ENCODE measurements at places on chromosomes 2 and 18. TPM values are rescaled to one million over a fixed set of nuclear protein-coding genes. Genes with fewer than 3 reads are reported as not detected.

The TSPYL6 gene
- 0.30 TPM for total RNA-seq

The CD28 gene
- total RNA-seq: 3.7 TPM

DNA sequence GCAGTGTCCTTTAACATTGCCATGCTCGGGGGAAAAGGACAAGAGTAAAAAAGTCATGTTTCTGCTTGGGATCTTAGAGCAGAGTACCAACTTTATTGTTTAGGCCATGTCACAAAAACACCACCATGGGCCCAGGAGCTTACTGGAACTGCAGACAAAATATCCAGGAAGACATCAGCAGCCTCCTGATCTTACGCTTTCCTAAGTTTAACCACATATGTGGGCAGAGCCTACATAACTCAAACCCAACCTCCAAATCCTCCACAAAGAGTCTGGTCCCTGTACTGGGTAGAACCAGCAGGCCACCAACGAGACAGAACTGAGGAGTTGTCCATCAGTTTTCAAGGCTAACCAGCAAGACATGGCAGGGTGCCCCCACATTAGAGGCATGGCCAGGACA is 10.3 kb downstream of the GALNT14 start:
- no peak overlapping the region for H3K27ac ChIP-seq
- peaks cover 6% of the 10 kb centered on the region for H3K4me1 ChIP-seq
- H3K27me3 ChIP-seq: no peaks in the 10 kb centered on the region
- H3K36me3 ChIP-seq: no peaks in the 10 kb centered on the region
- H3K4me3 ChIP-seq: no peak overlapping the region

The TBR1 gene
- 0.10 TPM for total RNA-seq

DNA sequence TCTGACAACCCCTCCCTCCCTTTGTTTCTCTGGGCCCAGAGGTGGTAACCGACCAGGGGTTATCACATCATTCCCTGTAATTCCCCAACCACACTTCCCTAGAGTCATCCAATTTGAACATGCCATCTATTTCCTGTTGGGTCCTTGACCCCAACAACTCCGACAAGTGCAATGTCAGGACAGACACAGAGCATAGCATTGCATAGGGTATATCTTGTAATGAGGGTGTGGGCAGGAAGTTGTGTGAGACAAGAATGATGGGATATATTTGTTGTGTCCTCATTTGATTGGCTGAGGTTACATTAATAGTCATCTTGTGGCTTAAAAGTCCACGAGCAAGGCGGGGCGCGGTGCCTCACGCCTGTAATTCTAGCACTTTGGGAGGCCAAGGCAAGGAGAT is 33.4 kb upstream of the CNOT11 start:
- no peaks in the 10 kb centered on the region for H3K4me1 ChIP-seq
- no peaks in the 10 kb centered on the region for H3K27me3 ChIP-seq
- no peak for DNase-seq
- H3K27ac ChIP-seq: no peak overlapping the region

GRCh38 chr2:149782572-149782971 is 195.0 kb upstream of the MMADHC start:
- no peak for DNase-seq
- H3K36me3 ChIP-seq: no peaks in the 10 kb centered on the region
- no peaks in the 10 kb centered on the region for H3K4me1 ChIP-seq
- no peak overlapping the region for H3K27ac ChIP-seq
- H3K27me3 ChIP-seq: no peaks in the 10 kb centered on the region
- no peak overlapping the region for H3K4me3 ChIP-seq

The HOXD9 gene
- total RNA-seq: 0.22 TPM

DNA sequence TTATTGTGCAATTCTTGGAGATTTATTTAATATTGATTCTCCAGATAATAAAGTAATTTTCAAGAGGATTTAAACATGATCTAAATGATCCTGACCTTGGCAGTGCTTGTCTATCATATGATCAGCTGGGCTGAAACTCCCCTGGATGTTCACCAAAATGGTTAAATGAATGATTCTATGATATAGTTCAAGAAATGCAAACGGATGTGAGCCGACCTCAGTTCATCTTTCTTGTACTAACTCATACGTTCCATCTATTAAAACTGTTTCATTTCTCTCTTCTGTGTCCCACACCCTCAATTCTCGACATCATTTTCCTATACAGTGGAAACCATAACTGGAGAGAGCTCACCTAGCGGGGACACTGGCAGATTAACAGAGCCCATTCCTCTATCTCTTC is 281.7 kb upstream of the CCDC68 start:
- H3K36me3 ChIP-seq: no peaks in the 10 kb centered on the region
- H3K27ac ChIP-seq: no peak overlapping the region
- no peaks in the 10 kb centered on the region for H3K4me1 ChIP-seq
- no peak overlapping the region for H3K4me3 ChIP-seq
- H3K27me3 ChIP-seq: no peaks in the 10 kb centered on the region

DNA sequence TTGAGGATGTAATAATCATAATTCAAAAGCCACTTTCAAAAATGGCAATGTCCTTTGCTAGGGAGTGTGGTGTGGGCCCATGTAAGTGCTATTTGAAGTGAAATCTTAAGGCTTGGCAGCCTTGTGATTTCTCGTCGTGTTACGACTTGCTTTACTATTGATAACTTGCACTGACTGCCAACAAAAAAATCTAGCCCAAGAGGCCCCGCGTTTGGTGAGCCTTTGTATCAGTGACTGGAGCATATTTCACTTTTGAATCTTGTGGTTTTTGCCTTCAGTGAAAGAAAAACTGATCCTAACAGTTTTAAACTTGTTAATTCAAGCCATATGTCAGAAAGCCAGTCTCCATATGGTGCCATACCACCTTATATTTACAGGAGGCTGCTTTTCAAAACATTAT is 248.0 kb downstream of the TMEM182 start:
- no peaks in the 10 kb centered on the region for H3K27me3 ChIP-seq
- H3K4me3 ChIP-seq: no peak overlapping the region
- H3K36me3 ChIP-seq: no peaks in the 10 kb centered on the region
- H3K4me1 ChIP-seq: no peaks in the 10 kb centered on the region
- no peak for DNase-seq

The TTN gene
- 2.6 TPM for total RNA-seq

DNA sequence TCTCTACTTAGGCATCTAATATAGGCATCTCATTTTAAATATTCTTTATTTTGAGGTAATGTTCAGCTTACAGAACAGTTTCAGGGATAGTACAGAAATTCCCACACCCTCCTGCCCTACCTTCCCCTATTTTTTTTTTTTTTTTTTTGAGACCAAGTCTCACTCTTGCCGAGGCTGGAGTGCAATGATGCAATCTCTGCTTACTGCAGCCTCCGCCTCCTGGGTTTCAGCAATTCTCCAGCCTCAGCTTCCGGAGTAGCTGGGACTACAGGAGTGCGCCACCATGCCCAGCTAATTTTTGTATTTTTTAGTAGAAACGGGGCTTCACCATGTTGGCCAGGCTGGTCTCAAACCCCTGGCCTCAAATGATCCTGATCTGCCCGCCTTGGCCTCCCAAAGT is 97.6 kb downstream of the EPB41L5 start:
- DNase-seq: no peak
- no peaks in the 10 kb centered on the region for H3K27me3 ChIP-seq
- H3K4me1 ChIP-seq: no peaks in the 10 kb centered on the region
- H3K4me3 ChIP-seq: no peak overlapping the region
- no peak overlapping the region for H3K27ac ChIP-seq

DNA sequence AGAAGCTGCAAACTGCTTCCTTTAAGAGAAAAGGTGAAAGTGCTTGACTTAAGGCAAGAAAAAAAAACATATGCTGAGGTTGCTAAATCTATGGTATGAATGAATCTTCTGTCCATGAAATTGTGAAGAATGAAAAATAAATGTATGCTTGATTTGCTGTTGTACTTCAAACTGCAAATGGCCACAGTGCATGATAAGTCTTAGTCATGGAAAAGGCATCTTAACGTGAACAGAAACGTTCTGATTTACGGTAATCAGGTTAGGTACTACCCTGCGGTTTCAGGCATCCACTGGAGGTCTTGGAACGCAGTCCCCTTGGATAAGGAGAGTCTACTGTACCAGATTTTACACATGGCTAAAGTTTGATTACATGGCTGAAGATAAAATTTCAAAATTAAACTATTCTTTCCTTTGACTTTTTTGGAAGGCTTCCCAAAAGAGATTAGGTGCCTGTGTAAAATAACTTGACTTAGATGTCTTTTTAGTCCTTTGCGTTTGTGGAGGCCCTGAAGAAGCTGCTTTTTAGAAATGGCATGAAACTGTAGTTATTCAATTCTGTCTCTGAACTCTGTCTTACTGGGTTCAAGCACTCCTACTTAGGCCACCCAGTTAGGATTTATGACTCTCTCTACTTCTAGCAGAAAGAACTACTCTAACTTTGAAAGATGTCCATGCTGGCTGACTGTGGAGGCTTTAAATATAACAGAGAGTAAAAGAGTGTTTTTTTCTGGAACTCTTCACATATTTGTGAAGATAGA is 35.9 kb upstream of the SCN9A start:
- H3K4me1 ChIP-seq: no peaks in the 10 kb centered on the region
- H3K27ac ChIP-seq: no peak overlapping the region
- no peak for DNase-seq
- H3K27me3 ChIP-seq: no peaks in the 10 kb centered on the region
- no peak overlapping the region for H3K4me3 ChIP-seq

Data from spinal cord (tissue), 10 donors.